NCI-H1048 (cell line): ENCODE measurements at places on chromosomes 5 and 9.

DNA sequence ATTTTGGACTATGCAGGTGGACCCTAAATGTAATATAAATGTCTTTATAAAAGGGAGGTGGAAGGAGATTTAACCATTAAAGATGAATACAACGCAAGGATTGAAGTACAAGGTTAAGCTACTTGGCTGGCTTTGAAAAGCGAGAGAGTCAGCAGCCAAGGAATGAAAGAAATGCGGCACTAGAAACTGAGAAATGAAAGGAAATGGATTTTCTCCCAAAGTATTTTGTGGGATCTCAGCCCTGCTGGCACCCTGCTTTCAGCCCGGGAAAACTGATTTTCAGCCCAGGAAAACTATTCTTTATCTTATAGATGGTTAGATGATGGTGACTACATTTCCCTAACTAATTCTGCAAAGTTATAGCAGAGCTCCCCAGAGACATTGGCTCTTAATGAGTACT, 1349.6 kb upstream of the C9orf72 start:
- DNase-seq = no peak

GRCh38 chr9:89597711-89598362, 7.0 kb upstream of the GADD45G start:
- DNase-seq = no peak

GRCh38 chr5:103821361-103821760, 258.8 kb upstream of the NUDT12 start:
- no peak for DNase-seq

GRCh38 chr9:112015149-112015548, 118.5 kb downstream of the UGCG start:
- no peak for DNase-seq

DNA sequence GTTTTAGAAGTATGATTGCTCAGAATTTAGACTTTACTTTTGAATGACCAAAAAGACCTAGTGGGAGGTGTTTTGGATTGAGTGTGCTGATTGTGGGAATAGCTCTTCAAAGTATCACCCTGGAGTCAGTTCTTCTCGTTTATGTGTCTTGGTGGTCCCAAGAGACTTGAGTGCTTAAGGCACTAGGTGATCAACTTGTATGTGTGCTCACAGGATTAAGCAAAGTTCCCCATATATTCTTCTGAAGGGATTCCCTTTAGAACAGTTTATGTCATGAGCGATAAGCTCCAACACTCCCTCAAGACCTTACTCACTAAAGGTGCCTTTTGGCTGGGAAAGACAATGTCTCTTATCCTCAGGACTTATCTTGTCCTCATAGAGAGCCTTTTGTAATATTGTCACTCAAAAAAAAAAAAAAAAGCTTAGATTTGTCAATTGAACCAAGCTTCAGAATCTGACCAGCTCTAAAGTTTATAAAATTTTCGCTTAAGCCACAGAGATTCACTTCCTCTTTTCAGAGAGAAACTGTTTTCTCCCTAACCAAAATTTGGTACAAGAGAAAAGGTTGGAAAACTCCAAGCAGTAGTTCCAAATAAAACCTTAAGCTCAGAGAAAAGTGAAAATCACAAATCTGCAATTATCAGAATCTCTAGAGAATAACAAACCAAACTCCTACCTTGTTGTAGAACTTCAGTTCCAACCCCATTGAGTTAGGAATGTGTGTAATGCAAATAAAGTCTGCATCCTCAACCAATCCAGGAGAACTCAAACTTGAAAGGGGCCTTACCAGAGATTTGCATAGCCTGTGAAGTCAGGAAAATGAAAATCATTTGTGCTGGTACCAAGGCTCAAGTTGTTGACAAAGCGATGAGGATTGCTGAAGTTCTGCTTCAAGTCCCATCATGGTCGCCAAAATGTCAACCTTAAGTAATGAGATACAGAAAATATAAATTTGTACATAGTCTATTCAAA, 40.0 kb upstream of the PDZD2 start:
- no peak for DNase-seq

DNA sequence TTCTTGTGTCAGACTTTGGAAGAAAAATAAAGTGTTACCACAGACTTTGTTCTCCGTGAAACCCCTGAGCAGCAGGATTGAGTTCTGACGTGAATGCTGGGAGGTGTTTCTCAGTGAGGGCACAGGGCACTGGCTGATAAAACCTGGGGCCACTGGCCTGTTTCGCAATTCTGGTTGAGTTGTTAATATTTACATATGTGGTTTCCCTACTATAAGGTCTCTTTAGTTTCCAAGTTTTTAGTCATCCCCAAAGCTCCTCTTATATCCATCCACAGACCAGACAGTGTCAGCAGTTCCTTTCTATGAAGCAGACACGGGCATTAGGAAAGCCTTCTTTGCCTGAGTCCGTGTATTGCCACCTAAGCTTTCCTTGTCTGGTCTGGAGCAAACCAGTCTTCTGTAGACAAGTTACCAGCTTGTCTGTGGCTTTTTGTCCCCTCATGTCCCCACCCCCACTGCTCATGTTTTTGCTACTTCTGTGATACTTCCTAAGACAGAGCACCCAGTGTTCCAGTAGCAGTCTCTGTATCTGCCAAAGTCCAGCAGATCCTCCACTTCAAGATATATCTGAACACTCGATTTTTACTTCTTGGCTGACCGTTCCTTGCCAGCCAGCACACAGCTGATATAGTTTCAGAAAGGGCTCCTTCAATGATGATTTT, 42.0 kb downstream of the ACO1 start:
- no peak for DNase-seq

DNA sequence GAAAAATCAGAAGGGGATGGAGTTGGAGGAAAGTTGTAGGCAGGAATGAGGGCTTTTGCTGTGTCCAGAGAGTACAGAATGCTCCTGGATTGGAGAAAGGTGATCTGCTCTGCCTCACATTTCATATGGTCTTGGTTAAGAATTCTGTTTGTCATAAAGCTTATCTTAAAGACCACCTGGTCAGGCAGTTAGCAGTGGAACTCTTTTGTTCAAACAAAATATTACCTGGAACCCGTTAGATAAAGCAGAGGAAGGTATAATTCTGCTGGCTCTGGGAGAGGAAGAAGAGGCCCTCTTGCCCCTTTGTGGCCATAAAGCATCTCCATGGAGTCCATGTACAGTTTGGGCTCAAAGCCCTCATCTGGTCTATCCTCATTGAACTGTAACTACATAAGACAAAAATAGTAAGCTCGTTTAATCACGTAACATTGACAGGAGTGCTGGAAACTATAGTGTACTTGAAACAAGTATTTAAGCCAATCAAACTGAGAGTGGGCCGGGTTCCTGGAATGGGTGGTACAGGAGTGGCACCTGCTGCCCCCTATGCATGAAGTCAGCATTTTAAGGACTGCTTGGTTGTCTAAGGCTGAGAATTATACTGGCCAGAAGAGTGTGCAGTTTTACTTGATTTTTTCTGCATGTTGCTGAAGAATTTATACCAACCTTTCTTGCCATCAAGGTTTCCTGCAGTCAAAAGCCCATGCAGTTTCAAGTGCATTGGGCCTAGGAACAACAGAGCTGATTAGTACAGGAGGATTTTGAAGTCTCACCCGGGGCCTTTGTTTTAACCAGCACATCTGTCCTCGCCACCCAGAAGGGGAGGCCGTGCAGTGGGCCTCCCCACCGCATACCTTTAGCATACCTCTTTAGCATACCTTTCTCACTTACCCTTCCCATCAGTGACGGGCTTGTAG, 39.9 kb downstream of the STXBP1 start:
- DNase-seq = no peak

DNA sequence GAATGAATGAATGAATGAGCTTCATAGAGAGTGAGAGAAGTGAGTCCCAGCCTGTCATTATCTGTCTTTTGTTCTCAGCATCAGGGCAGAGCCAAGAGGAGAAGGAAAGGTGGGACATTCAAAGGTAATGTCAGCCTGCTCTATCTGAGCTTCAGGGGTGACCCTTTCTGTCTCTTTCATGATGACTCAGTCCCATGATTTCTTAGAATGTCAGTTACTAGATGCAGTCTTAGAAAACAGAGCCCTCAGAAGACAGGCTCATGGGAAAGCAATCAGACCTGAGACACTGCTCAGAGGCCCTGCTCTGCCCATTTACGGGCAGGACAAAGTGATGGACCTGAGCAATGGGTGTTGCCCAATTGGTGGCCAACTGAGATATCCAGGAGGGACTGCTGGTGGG, 1.1 kb downstream of the SPATA31D1 start:
- DNase-seq = no peak

GRCh38 chr5:149537374-149537975, 13.8 kb downstream of the CSNK1A1 start:
- DNase-seq = no peak

- DNase-seq = no peak
Observed at GRCh38 chr5:100827481-100827889, 75.6 kb downstream of the ST8SIA4 start.

GRCh38 chr5:75355236-75355635, 18.2 kb downstream of the HMGCR start:
- no peak for DNase-seq

- DNase-seq = no peak
Observed at GRCh38 chr9:72773570-72773969, 179.3 kb downstream of the ALDH1A1 start.

DNA sequence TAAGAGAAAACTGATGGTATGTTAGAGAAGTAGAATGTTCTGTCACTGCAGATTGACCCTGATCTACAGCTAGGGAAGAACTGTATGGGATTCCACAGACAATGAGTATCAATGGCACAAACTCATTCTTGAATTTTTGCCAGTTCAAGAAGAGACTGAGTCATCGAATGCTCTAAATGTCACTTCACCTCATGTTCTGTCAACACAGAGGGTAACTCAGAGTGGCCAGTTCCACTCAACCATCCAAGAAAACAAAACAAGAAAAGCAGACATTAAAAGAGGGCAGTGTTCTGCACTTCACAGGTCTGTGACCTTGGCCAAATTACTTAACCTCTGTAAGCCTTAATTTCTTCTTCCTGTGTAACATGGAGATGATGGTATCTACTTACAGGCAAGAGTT, 132.2 kb upstream of the HMHB1 start:
- no peak for DNase-seq

DNA sequence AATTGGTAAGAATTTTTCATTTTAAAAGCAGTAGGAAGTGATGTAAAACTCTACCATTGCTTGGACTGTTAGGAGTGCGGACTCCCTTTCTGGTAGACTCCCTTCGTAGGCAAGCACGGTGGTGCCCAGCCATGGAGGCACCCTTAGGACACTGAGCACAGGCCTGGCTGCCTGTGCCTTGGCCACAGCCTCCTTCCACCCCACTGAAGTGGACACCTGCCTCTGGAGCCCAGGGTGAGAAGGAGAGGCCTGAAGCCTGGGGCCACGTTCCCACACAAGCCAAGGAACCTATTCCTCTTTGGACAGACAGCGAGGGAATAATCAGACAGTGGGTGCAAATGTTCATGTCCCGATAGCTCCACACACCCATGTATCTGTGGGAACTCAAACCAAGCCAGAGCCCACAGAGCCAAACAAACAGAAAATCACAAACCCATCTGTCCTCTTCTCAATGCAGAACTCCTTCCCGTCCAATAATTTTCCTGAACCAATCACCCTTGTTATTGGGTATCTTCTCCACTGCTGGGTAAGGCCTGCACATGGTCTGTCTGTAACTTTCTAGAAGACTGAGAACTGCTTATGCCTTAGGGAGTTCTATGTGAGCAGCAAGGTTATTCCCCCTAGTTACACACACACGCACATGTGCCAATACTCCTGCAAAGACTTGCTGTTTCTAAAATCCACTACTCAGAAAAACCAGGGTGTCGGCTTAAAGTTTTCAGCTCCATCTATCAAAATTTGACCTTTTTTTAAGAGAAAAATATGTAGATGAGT, 45.2 kb downstream of the UBE2QL1 start:
- DNase-seq = no peak

DNA sequence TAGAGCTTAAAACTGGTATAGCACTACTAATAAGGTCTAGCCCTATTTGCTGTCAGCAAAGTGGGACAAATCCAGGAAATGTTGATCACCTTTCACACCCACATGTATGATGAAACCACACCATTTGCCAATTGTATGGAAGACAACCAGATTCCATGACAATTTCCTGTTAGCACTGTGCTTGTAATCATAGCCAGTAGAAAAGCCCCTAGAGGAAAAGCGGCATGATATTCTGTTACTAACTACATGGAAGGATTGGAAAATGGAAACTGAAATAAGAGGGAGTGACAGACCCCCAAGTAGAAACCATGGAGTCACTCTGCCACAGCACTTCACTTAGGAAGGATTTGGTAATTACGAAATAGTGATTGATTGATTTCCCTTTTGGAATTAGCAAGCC, 923 bp downstream of the SPATA6L start:
- DNase-seq = no peak

DNA sequence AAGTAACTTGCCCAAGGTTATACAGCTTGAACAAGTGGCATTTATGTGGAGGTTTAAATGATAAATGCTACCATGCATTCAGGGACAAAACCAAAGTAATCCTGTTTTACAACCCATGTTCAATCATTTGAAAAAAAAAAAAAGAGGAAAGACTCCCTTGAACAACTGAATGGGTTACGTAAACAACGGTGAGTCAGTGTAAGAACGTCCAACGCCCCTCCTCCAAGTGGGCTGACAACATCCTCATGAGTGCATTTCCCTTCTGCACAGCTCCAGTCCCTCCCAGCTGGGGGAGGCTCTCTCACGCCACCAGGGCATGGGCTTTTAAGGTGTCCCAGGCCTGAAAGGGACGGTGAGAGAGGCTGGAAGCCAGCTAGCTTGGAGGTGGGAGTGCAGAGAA, 90.0 kb downstream of the PRRT1B start:
- DNase-seq = no peak

DNA sequence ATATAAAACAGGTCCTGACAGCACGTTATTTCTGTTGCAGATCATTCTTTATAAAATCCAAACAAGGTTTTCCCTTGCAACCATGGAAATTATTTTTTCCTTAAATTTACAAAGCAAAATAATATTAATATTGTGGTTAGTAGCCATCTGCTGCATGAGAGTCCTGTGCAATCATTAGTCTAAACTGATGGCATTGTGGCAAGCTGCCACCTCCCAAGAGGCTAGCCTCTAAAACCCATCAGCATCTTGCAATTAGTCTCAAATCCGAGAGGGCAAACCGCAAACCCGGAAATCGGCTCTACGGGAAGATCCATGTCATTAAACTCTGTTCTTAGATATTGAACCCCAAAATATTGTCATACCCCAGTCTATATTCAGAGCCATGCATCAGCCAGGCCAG, 11.3 kb upstream of the CDH6 start:
- no peak for DNase-seq

DNA sequence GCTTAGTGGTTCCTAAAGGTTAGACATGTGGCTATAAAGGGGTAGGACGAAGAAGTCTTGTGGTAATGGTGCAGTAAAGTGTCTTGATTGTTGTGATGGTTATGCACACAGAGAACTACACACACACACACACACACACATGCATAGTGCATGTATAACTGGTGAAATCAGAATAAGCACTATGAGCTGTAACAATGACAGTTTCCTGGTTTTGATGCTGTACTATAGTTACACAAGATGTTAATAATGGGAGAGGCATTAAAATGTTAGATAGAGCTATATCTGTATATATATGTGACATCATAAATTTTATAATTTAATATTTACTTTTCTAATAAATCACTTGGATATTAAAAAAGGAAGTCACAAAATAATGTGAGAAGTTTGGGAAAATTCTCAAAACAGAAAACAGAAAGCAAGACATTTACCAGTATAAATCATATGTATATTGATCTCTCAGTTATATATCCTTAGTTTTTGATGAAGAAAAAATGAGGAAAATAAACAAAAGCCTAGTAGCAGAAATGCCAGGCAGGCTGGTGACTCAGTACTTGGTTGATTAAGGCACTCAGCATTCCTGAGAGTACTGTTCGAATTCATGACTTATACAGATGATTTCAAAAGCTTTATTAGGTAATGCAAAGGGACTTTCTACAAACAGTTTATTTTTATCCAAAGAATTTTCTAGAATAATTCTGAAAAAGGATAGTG, 350.5 kb upstream of the DAB2 start:
- no peak for DNase-seq
